ENCODE measurements at places on chromosomes 3 and 15.

DNA sequence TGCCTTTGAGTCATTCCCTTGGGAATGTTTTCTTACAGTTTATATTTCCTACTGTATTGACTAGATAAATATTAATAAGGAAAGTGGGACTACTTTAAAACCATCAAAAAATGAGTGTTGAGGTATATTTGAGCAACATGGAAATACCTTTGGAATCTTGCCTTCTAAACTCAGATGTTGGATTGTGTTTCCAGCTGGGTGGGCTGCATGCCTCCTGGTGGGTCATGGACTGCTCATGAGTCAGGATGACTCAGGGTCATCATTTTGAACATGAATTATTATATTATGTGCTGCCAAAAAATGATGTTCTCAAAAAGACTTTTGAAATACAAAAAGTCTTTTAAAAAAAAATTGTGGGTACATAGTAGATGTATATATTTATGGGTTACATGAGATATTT, 41.1 kb upstream of the APH1B start:
- H3K4me1 ChIP-seq, result peaks cover 84% of the 10 kb centered on the region
- H3K4me3 ChIP-seq, result no peak overlapping the region
- DNase-seq, result no peak

DNA sequence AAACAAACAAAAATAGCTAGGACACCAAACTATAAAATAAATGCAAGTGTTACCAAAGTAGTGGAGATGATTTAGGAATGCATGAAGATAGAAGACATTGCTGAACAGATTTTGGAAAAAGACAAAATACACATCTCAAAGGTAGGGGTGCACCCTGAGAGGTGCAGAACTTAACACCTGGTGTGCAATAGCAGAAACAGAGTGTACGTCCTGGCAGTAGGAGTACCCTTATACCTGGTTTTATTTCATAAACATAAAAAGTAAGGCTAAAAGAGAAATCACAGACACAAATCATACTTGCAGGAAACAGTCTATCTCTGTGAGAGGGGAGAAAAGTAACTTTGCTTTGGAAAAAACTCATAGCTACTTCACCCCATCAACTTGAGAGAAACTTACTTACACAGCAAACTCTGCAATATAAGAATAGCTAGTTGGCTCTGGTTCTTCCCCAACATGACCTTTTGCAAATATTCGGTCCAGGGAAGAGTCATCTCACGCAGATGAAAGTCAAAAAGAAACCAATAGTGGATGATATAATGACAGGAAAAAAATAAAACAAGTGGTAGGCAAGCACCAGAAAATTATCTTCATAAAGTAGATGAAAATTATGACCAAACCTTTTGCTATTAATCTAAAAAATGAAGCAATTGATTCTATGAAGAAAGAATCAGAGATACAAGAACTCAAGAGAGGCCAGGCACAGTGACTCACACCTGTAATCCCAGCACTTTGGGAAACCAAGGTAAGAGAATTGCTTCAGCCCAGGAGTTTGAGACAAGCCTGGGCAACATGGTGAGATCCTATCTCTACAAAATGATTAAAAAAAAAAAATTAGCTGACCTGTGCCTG, 108.9 kb upstream of the BNIP2 start:
- no peak for DNase-seq
- peaks cover 66% of the 10 kb centered on the region for H3K4me1 ChIP-seq
- H3K27me3 ChIP-seq, result peaks cover 3% of the 10 kb centered on the region
- H3K36me3 ChIP-seq, result no peaks in the 10 kb centered on the region
- H3K27ac ChIP-seq, result peak overlapping the region; percentile 37

GRCh38 chr3:20130106-20130505, 55.9 kb downstream of the SGO1 start:
- H3K36me3 ChIP-seq, result peaks cover 23% of the 10 kb centered on the region
- no peaks in the 10 kb centered on the region for H3K27me3 ChIP-seq
- no peaks in the 10 kb centered on the region for H3K4me1 ChIP-seq
- no peak overlapping the region for H3K27ac ChIP-seq

DNA sequence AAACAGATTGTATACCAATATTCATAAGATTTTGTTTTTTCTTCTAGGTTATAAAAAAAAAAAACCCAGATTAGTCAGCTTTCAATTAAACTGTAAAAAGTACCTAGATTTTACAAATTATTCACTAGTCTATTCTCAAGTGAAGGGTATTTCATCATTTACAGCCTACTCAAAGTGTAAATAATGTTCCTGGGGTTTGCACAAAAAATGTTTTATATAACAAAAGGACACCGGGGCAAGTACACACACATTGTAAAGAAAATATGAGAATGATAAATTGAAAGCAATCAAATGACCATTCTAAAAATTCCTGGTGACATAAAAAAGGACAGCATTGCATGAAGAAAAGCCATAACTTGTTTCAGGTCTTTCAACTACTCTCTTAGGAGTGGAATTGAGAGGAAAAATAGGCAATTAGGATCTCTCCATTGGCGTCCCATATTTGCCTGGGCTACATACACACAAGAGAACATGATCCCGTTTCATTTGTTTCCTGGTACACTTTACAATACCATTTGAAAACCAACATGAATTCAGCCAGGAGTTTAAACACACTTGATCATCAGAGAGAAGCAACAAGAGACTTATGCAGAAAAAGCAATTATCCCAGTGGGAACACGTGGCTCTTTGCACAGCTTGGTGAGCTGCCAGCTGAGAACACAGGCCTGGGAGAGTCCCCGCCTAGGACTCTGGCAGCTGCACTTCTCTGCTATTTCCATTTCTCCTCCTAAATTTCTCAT, 1039.2 kb downstream of the ROBO1 start:
- H3K27ac ChIP-seq, result no peak overlapping the region
- H3K4me1 ChIP-seq, result no peaks in the 10 kb centered on the region
- no peaks in the 10 kb centered on the region for H3K27me3 ChIP-seq
- DNase-seq, result no peak
- no peaks in the 10 kb centered on the region for H3K36me3 ChIP-seq

- peak overlapping the region; percentile 43 for H3K27ac ChIP-seq
- peaks cover 15% of the 10 kb centered on the region for H3K27me3 ChIP-seq
- H3K36me3 ChIP-seq, result no peaks in the 10 kb centered on the region
- peak; percentile 66 for DNase-seq
- peak overlapping the region; percentile 70 for H3K4me3 ChIP-seq
Observed at GRCh38 chr3:46558184-46559043, 7.7 kb downstream of the LRRC2 start.

GRCh38 chr3:12300137-12300536, 11.3 kb downstream of the PPARG start:
- H3K36me3 ChIP-seq, result no peaks in the 10 kb centered on the region
- no peak for DNase-seq
- no peaks in the 10 kb centered on the region for H3K4me1 ChIP-seq
- H3K27me3 ChIP-seq, result peaks cover 17% of the 10 kb centered on the region
- no peak overlapping the region for H3K27ac ChIP-seq
- no peak overlapping the region for H3K4me3 ChIP-seq

DNA sequence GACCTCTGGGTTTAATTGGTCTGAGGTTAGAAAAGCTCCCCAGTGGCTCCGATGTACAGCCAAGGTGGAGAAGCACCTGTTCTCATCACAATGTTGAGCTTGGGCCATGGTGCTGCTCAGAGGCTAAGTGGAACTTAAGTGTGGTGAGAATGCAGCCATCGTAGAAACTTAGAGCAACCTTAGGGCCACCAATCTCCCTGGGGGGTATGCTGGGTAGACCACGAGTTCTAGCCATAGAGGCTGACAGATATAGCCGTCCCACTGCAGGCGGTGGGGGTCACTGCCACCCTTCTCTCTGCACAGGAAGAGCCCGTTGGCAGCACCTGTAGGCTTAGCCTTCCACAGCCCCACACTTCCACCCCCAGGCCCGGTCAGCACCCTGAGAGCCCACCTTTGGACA, 38.0 kb downstream of the MGLL start:
- no peak overlapping the region for H3K27ac ChIP-seq
- peaks cover 9% of the 10 kb centered on the region for H3K4me1 ChIP-seq
- H3K4me3 ChIP-seq, result no peak overlapping the region
- H3K27me3 ChIP-seq, result no peaks in the 10 kb centered on the region

DNA sequence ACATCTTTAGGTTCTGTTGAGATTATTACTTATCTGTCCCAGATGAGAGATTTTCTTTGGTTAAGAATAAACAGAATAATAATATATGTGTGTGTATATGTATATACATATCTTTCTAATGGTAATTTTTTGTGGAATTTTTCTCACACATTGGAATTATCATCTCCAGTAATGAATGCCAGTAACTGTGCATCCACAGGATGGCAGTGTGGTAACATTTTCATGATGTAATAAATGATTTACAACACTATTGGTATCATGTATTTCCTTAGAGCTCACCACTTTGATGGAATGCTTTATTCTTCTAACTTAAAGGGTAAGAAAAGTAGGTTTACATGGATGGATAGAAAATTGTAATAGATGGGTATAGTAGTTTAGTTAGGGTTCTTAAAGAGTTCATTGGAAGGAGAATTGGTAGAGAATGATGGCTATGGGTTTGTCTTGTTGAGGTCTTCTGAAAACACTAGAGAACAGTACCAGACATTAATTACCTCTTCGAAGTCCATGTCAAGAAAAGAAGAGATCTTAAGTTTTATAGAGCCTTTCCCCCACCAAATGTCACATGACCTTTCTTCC, 78.1 kb downstream of the STT3B start:
- peaks cover 55% of the 10 kb centered on the region for H3K4me1 ChIP-seq
- DNase-seq, result no peak
- no peak overlapping the region for H3K4me3 ChIP-seq
- H3K36me3 ChIP-seq, result peaks cover 62% of the 10 kb centered on the region

DNA sequence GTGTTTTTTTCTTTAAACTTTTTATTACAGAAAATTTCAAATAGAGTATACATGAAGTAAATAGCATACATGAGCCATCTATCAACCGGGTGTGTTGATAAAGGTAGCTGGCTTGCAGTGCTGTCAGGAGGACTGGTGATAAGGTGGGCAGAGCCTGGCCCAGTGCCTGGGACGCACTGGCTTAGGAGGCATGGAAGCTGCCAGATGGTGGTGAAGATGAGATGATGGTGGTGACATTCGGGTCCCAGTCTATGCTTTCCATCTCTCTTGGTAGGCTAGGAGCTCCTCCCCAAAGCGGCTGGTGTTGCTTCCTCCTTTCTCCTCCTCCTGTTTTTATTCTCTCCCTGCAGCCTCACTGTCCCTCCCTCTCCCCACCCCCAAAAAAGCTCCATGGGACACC, 101.7 kb downstream of the ADCY5 start:
- H3K36me3 ChIP-seq, result no peaks in the 10 kb centered on the region
- H3K27me3 ChIP-seq, result peaks cover 23% of the 10 kb centered on the region
- H3K27ac ChIP-seq, result no peak overlapping the region

GRCh38 chr3:123739106-123739505, 145.0 kb downstream of the MYLK start:
- peaks cover 4% of the 10 kb centered on the region for H3K27me3 ChIP-seq
- no peak overlapping the region for H3K27ac ChIP-seq
- H3K36me3 ChIP-seq, result no peaks in the 10 kb centered on the region
- no peak overlapping the region for H3K4me3 ChIP-seq
- no peaks in the 10 kb centered on the region for H3K4me1 ChIP-seq

DNA sequence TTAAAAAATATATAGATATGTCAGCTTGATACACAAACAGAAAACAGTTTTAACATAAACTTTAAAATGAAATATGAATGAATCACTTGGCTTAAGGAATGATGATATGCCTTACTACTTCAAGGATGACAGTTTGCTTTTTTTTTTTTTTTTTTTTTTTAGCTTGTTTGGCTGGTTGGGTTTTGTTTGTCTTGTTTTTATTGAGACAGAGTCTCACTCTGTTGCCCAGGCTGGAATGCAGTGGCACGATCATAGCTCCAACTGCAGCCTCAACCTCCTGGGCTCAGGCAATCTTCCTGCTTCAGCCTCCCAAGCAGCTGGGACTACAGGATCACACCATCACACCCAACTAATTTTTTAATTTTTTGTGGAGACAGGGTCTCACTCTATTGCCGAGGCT, 14.5 kb downstream of the LRRC2 start:
- H3K27ac ChIP-seq, result no peak overlapping the region
- DNase-seq, result no peak

Data from activated naive CD8-positive, alpha-beta T cell treated with anti-CD3 and anti-CD28 coated beads, Interleukin-2, amount 50 U/mL, for 24 hours (primary cell).